Activated naive CD4-positive, alpha-beta T cell treated with anti-CD3 and anti-CD28 coated beads, Interleukin-2, amount 50 U/mL, for 72 hours (primary cell): ENCODE measurements at places on chromosomes 1 and 21. TPM values are rescaled to one million over a fixed set of nuclear protein-coding genes. Genes with fewer than 3 reads are reported as not detected.

- no peak for DNase-seq
Measured at GRCh38 chr21:44884097-44884496, 10.6 kb upstream of the PTTG1IP start.

PDPN gene
- total RNA-seq, result not detected

- no peak for DNase-seq
Measured at GRCh38 chr21:39097981-39098380, 85.3 kb downstream of the PSMG1 start.

DNA sequence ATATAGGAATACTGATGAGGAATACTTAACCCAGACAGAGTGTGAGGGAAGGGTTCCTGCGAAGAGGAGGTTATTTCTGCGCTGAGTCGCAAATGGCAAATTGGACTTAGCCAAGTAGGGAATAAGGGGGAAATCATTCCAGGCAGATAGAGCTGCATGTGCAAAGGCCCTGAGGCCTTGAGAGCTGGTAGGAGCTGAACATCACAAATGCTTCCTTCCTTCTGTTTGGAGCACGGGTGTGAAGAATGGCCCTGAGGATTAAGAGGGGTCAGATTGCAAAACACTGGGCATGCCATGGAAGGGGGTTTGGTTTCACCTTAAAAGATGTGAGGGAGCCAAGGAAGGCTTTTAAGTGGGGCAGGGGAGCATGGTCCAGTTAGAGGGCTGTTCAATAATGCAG is 12.4 kb downstream of the IER5 start:
- DNase-seq, result no peak

FASLG gene
- 7.2 TPM for total RNA-seq

- DNase-seq, result no peak
Measured at GRCh38 chr1:229579059-229579673, 20.7 kb upstream of the ABCB10 start.

FAAH gene
- 5.5 TPM for total RNA-seq

GRCh38 chr1:100703716-100704115 is 15.8 kb upstream of the VCAM1 start:
- DNase-seq, result no peak

TSPAN2 gene
- 1.0 TPM for total RNA-seq
